Stomach (tissue), 19 donors: ENCODE measurements at places on chromosomes 2 and 18. TPM values are rescaled to one million over a fixed set of nuclear protein-coding genes. Genes with fewer than 3 reads are reported as not detected.

DNA sequence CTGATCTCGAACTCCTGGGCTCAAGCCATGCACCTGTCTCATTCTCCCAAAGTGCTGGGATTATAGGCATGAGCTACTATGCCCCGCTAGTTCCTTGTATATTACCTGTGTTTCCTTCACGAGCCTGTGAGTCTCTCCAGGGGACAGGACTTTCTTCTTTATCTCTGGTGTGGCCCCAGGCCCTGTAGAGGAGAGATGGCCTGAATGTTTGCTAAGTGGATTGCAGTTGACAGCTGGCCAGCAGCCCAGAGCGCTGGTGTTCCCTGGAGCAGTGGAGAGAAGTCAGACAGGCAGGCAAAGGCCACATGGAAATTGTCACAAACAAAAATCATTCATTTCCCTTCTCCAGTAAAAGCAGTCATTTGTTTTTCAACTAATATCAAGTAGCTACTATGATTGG lies 17.9 kb downstream of the LPIN1 start:
- peak; percentile 61 for DNase-seq

DNA sequence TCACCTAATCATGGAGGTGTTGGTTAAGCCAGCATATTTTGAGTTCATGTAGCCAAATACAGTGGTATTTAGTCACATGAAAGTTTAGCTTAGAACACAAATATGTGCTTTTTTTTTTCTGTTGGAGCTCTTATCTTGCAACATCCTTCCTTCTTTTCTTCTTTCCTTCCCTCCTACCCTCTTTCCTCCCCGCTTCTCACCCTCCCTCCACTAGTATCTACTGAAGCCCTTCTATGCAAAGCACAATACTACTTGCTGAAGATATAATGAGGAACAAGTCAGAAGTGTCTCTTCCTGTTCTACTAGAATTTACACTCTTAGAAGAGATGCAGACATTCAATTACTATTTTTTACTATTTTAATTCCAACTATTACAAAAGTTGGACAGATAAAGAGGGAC lies 105.0 kb upstream of the ITGA4 start:
- DNase-seq, result no peak

DNA sequence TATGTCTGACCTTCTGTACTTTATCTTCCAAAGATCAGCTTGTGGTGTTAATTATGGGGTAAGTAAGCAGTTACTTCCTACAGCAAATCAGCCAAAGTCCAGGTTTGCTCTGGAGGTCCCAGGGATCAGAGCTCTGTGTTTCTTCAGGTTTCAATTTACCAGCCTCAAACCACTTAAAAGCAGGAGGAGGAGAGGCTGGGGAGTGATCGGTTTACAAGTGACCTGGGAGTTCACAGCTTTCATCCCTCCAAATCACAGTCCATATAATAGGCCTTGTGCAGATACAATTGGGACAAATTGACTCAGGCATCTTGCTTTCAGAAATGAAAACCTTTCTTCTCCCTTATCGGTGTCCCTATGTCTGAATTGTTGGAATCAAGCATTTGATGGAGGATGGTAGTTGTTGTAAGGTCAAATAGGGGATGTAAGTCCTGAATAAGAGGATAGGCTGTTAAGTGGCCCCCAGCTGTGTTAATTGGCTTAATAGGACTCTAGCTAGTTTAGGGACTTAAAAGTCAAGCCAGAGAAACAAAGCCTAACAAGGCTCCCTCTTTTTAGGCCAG lies 188.0 kb upstream of the NT5C1B start:
- no peak for DNase-seq

DNA sequence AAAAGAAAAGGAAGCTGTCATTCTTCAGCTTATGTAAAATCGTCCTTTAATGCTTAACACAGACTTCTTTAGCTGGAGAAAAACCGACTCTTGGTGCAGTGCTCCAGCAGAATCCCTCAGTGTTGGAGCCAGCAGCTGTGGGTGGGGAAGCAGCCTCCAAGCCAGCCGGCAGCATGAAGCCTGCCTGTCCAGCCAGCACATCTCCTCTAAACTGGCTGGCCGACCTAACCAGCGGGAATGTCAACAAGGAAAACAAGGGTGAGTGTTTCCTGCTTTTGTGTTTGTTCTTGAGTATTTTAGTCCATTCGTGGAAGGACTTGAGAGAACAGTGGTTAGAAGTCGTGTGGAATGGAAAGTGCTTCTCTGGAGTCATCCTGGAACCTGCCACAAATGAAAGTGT lies 38.9 kb downstream of the KDM3A start:
- DNase-seq, result peak; percentile 18

- DNase-seq, result no peak
These were observed 257.8 kb upstream of the STON1 start for GRCh38 chr2:48272199-48272598.

DNA sequence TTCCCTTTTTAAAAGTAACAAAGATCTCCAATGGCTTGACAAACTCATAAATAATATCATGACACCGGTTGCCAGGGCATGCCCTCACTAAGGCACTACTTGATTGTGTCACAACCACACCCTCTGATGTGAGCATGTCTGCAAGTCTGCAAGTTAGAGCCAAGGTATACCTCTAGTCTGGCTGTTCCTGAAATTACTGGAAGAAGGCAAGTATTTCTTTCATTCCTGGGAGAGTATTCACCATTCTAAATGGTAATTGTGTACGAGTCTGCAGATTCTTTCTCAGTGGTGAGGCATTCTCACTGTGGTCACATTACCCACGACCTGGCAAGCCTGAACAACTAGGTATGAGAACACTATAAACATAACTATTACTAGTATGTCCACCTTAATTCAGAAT lies 25.7 kb upstream of the RNU4ATAC start:
- no peak for DNase-seq

DNA sequence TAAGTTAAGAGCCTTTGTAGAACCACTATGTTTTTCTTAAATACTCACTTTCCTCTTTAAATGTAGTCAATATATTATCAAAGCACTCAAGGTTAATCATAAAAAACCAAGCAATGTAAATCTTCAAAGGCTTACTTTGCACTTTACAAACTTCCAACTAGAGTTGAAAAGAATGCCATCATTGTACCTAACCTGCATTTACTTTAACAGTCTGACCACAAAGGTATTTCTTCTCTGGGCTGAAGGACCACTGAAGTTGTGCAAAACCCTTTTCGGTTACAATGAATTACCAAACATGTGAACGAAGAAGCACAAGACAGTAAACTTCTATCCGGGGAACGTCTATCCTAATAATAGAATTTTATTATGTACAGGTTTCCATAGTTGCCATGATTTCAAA lies 3.0 kb downstream of the HNRNPLL start:
- no peak for DNase-seq

- DNase-seq, result no peak
These were observed 16.7 kb downstream of the L3MBTL4 start for GRCh38 chr18:6397931-6398566.

- DNase-seq, result no peak
These were observed 97.9 kb downstream of the SCN3A start for GRCh38 chr2:165105926-165106325.

- DNase-seq, result no peak
These were observed 52.5 kb downstream of the SATB2 start for GRCh38 chr2:199405241-199405640.

GRCh38 chr2:205001300-205001966 lies 456.2 kb downstream of the PARD3B start:
- DNase-seq, result no peak

The RFTN2 gene
- 0.65 TPM for polyA plus RNA-seq

The CERKL gene
- 0.31 TPM for polyA plus RNA-seq

The HMSD gene
- polyA plus RNA-seq, result 0.31 TPM

The PCARE gene
- polyA plus RNA-seq, result not detected

The TNFAIP6 gene
- polyA plus RNA-seq, result 0.73 TPM

The DSC1 gene
- 0.03 TPM for polyA plus RNA-seq
